HCEC 1CT (cell line): ENCODE measurements at places on chromosomes 3 and 15.

- no peak for DNase-seq
These were observed 98.6 kb downstream of the SUCNR1 start for GRCh38 chr3:151971814-151972579.

GRCh38 chr3:73586190-73586589 lies 38.6 kb downstream of the PDZRN3 start:
- no peak for DNase-seq

DNA sequence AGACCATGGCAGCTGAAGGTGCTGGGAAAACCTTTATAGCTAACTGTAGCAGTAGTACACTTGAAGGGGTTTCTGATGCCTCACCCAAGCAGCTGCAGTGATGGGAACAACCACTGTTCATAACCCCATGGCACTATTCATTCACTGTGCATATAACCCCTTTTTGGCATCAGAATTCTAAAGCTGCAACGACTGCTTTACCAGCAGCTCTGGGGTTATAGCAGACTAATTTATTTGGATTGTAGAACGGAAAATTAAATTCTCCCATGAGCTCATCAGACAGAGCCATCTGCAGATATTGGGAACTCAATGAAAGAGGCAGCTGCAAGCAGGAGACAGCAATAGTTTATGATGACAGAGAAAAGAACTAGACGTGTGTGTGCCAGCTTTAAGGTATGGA lies 28.6 kb downstream of the TFDP2 start:
- DNase-seq: no peak

DNA sequence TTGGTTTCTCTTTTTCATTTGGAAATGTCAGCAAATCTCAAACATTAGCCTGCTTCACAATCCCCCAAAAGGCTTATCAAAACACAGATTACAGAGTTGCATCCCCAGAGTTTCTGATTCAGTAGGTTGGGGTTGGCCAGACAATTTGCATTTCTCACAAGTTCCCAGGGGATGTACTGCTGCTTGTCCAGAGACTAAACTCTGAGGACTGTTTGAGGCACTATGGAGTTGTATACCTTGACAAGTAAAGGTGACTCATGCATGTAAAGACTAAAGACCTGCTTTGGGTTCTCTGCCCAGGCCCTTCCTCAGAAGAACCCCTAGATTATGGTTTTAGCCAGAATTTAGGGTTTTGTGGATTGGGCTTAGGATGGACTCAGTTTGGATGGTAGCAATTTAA lies 151.1 kb upstream of the ARHGEF26 start:
- DNase-seq: no peak

- DNase-seq: peak; percentile 46
These were observed 7.3 kb downstream of the NEK4 start for GRCh38 chr3:52763466-52763865.

- DNase-seq: no peak
These were observed 34.3 kb downstream of the DNAJB8 start for GRCh38 chr3:128432301-128432970.

GRCh38 chr3:42632146-42632545 lies 21.4 kb upstream of the ZBTB47 start:
- peak; percentile 49 for DNase-seq

- DNase-seq: no peak
These were observed 335.1 kb upstream of the CNTN6 start for GRCh38 chr3:757711-758110.

- no peak for DNase-seq
These were observed 86.3 kb downstream of the RSL24D1 start for GRCh38 chr15:55110446-55110845.

GRCh38 chr3:100150473-100150872 lies 36.2 kb upstream of the FILIP1L start:
- peak; percentile 35 for DNase-seq

GRCh38 chr15:80970018-80970657 lies 19.5 kb downstream of the MESD start:
- DNase-seq: peak; percentile 48

GRCh38 chr3:85709346-85709892 lies 750.6 kb downstream of the CADM2 start:
- no peak for DNase-seq

- no peak for DNase-seq
These were observed 515.3 kb downstream of the EPHB1 start for GRCh38 chr3:135310317-135310716.

GRCh38 chr3:172218350-172219323 lies 179.3 kb downstream of the FNDC3B start:
- peak; percentile 52 for DNase-seq

DNA sequence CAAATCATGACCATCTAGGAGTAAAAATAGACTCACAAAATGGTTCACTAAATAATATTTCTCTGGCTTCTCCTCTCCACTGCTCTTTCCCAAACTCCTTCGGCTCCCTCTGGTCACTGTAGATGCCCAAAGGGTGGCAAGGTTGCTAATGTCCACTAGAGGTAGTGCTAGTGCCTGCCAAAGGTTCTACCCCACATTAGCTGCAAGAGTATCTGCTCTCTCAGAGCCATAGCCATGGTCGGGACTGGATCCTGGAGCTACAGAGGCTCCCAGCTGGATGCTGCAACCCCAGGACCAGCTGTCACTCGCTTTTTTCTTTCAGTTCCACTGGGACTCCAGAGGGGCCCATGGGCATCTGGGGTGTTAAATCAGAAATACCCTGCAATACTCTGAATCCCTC lies 8.5 kb downstream of the HTR3D start:
- peak; percentile 54 for DNase-seq

DNA sequence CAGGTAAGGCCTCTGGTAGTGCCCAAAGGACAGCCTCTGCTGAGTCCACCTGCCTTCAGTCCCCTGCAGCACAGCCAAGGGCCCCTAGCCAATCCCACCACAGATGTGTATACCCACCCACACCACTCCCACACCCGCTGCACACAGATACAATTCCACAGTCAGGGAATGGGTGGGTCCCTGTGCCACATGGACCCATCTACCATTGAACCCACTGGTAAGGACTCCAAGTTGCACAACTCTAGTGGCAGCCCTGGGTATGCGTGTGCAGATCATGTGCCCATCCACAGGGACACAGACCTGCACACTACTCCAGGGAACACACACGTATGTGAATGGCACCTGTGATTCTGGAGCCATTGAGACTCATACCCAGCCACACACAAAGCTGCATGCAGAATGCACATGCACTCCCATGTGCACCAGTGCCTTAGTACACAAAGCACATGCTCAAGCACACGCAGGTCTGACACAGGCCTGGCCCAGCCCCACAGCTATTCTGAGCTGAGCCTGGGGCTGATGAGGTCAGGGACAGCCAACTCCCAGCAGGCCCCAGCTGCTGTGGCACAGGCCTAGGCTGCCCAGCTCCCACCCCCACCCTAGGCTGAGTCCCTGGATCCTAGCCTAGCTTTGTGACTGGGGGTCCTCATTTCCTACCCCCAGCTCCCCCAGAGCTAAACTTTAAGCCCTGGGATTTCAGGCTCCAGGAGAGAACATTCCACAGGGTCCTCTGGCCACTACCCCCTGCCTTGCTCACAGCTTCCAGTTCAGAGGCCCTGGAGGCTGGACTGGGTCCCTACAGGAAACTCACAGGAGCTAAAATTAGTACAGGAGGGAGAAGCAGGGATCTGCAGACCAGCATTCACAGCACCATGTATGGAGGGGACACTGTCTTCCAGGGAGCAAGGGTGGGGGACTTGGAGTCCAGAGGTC lies 2.7 kb upstream of the ALS2CL start:
- DNase-seq: no peak

DNA sequence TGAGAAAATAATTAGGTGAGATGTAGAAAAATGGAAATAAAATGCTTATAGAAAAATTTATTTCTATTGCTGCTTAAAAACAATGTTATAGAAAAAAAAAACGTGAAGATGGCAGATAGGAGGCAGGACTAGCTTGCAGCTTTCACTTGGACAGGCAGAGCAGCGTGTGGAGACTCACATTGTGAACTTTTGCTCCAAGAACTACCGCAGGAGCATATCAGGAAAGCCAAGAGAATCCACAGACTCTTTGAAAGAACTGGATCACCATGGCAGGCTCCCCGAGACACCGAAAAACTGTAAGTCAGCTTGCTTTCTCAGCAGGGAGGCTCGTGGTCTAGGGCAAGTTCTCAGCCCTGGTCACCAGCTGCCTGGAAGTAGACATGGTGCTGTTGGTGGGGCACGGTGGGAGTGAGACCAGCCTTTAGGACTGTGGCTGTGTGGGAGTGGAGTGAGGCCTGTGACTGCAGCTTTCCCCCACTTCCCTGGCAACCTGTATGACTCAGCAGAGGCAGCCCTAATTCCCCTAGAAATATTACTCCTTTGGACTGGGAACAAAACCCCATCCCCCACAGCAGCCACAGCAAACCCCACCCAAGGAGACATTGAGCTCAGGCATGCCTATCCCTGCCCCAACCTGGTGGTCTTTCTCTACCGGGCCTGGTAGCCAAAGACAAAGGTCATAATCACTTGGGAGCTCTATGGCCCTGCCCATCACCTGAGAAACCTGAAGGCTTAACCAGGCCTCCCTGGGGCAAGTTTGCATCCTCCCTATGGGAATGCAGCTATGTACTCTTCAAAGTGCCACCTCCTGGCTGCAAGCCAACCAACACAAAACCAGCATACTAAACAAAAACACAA lies 22.8 kb downstream of the STRIT1 start:
- DNase-seq: no peak

DNA sequence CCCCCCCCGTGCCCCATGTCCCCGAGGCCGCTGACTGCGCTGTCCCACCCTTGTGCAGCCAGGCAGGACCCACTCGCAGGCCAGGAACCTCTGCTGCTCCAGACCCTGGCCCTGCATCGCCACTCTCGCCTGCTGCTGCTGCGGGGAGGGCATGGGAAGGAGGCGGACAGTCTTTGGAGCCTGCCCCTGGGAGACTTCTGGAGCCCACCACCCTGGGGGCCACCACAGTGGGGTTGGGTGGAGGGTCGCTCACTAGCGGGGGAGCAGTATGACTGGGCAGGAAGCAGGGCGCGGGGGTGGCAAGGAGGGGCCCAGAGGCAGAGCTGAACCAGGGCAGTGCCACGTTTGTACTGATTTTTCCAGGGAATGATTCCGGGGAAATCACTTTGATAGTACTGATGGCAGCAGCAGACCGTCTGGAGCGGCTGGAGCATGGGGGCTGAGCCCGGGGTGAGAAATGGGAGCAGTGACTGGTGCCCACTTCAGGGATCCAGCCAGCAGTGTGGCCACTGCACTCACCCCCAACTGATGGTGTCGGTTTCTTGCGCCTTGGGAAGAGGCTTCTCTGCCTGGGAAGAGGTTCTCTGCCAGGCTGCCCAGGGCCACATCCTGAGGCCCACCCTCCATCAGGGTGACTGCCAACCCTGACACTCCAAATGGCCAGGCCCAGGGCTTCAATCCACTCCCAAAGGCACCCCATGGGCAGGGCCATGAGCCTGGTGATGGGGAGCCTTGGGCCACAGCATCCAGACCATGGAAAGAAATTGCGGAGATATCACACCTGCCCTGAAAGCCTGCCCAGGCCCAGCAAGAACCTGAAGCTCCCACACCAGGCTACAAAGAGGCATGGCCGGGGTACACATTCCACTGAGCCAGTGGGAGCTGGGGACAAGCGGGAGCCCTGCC lies 53.7 kb downstream of the LSAMP start:
- DNase-seq: no peak

DNA sequence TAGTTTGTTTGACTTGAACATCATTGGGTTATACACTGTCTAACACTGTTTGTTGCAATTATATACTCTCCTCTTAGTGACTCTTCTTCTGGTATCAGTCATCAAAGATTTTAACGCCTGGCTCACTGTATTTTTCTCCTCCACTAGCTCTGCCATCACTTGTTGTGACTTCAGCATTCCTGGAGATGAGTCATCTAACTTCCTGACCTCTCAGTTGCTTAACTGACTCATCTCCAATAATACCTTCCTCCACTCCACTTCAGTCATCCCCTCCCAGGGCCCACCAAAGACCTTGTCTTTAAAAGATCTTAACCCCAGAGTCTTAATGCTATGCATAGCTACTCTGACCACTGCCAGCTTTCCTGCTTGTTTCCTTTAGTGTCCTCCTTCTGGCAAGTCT lies 28.6 kb upstream of the CLSTN2 start:
- peak; percentile 2 for DNase-seq

DNA sequence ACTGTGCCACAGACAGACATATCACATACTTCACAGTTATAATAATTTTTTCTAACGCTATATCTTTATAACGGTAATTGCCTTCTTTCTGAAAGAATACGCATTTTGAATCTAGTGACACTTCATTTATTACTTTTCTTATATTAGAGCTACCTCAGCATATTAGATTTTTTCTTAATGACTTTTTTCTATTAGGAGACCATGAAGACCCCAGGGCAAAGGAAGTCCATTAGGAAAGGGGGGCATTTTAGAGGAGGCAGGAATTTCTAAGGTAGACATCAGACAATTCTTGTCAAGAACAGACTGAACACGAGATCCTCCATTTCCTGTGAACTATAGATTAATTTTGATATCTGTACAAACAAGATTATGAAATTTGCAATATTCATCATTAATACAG lies 90.5 kb upstream of the NSMCE3 start:
- no peak for DNase-seq

- no peak for DNase-seq
These were observed 536.7 kb downstream of the FOXP1 start for GRCh38 chr3:71046791-71047190.

DNA sequence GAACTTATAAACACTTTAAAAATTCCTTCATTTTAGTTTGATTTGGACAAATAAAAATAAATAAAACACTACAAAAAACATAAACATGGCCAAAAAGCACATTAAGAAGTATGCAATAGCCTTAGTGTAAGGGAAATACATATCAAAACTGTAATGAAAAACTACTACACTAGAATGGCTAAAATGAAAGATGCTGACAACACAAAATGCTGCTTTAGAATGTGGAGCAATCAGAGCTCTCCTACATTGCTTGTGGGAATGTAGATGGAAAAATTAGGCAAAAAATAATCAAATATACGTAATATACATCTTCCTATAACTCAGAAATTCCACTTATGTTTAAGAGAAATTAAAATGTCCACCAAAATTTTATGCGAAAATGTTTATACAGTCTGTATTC lies 96.2 kb downstream of the ABI3BP start:
- DNase-seq: no peak

GRCh38 chr3:44248152-44248551 lies 6.5 kb downstream of the TOPAZ1 start:
- DNase-seq: no peak

- DNase-seq: no peak
These were observed 9.9 kb downstream of the ITPR1 start for GRCh38 chr3:4503050-4503449.

GRCh38 chr3:126180477-126181397 lies at the start of gene ALDH1L1:
TSS of gene ALDH1L1 (minus strand) at chr3:126180586. CDS start at chr3:126160979, 19,607 bp downstream.
- no peak for DNase-seq

- DNase-seq: no peak
These were observed 9.5 kb upstream of the MESP2 start for GRCh38 chr15:89766357-89767311.
